ENCODE measurements at places on chromosomes 1 and 21.

- DNase-seq: no peak
These were observed 269.0 kb upstream of the C1orf87 start for GRCh38 chr1:60342569-60342968.

DNA sequence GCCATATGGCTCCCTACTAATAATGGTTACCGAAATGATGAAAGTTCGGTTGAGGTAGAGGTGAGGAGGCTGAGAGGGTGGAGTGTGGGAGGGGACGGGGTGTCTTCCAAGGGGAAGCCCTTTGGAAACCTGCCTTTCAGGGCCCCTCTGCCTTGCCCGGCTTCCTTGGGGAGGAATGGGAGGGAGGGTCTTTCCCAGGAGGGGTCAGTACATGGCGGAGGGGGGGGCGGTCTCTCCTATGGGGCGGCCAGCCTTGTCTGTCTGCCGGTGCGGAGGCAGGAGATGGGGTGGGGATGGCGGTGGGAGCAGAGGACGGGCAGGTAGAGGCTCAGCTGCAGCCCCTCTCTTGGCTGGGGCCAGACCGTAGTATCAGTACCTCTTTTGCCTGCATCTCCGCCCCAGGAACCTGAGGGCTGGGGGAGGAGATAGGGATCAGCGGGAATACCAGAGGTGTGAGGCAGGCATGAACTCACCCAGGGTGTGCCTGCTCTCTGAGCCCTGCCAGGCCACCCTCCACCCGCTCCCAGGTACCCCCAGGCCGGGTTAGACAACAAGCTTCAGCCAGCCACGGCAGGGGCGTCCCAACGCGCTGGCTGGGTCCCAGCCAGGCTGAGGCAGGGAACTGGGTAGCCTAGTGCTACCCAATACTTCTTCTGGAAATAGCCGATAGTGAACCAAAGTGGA is 79.4 kb upstream of the POU3F1 start:
- no peak for DNase-seq

- DNase-seq: no peak
These were observed 76.3 kb upstream of the LRRC7 start for GRCh38 chr1:69491416-69491815.

GRCh38 chr1:7781923-7782495 is 2.1 kb upstream of the PER3 start:
- DNase-seq: no peak

DNA sequence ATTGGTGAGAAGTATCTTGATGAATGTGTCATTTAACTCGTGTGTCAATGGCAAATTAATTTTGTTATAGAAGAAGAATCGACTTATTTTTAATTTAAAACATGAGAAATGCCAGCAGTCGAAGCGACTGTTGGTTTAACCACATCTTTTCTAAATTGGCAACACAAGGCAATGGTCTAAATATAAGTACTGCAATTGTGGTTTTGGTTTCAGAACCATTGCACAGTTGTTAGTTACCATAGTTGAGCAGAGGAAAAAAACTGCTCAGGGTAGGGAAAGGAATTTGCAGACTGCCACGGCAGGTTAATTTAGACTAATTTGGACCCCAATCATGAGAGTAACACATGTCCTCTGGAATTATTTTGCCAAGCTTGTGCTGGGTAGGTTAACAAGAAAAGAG is 185.6 kb upstream of the RUNX1 start:
- peak; percentile 93 for DNase-seq

GRCh38 chr1:221812905-221813597 is 71.2 kb upstream of the DUSP10 start:
- DNase-seq: no peak

All from myocyte (in vitro differentiated cells).